B cell (primary cell): ENCODE measurements at places on chromosomes 16 and 17. TPM values are rescaled to one million over a fixed set of nuclear protein-coding genes. Genes with fewer than 3 reads are reported as not detected.

Gene CHRNE
- total RNA-seq, result 0.99 and 1.0 TPM in 2 replicates

Gene CDC42EP4
- total RNA-seq, result 0.66 and 2.0 TPM in 2 replicates

Gene GCGR
- not detected in 2 replicates for total RNA-seq

Gene GDPD1
- total RNA-seq, result 2.7 and 2.8 TPM in 2 replicates

Gene RNF157
- total RNA-seq, result 1.2 and 1.4 TPM in 2 replicates

Gene FNDC8
- not detected in 2 replicates for total RNA-seq

Gene P2RX5
- total RNA-seq, result 405 and 410 TPM in 2 replicates

Gene SMARCD2
- total RNA-seq, result 124 and 125 TPM in 2 replicates

Gene SULT1A2
- 0.32 and 0.36 TPM in 2 replicates for total RNA-seq

Gene UNC13D
- 107 and 114 TPM in 2 replicates for total RNA-seq

Gene MAPT
- total RNA-seq, result 0.19 and 0.20 TPM in 2 replicates

- no peak overlapping the region for H3K27ac ChIP-seq
- no peaks in the 10 kb centered on the region for H3K4me1 ChIP-seq
- H3K36me3 ChIP-seq, result no peaks in the 10 kb centered on the region
- peaks cover 4% of the 10 kb centered on the region for H3K27me3 ChIP-seq
Measured at GRCh38 chr16:55747785-55748184, 85.1 kb downstream of the CES1 start.

DNA sequence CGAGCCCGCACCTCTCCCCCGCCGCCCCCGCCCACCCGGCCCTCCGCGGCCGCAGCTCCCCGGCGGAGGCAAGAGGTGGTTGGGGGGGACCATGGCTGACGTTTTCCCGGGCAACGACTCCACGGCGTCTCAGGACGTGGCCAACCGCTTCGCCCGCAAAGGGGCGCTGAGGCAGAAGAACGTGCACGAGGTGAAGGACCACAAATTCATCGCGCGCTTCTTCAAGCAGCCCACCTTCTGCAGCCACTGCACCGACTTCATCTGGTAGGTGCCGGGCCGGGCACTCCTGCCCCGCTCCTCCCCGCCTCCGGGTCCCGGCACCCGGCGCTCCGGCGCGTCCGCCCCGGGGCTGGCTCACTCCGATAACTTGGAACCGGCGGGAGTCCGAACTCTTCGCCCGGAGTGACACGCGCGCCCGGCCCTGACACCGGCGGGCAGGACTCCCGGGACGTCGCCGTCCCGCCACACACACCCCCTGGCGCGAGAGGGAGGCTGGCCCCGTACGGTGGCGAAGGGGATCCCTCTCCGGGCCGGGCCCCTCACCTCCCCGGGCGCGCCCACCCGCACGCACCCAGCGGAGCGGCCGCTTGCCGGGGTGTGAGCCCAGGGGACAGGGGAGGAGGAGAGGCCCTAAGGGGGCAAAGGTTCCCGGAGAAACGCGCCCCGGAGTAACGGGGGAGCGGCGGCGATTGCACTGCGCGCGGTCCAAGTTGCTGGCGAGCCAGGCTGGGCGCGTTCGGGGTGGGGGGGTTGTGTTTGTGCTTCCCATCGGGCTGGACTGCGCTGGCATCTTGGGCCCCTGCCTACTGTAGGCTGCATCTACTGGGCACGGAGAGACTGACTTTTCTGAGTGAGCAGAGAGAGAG lies 581 bp downstream of the PRKCA start:
- no peaks in the 10 kb centered on the region for H3K36me3 ChIP-seq
- no peak overlapping the region for H3K27ac ChIP-seq
- H3K4me1 ChIP-seq, result peaks cover 13% of the 10 kb centered on the region
- peak; percentile 44 for DNase-seq
- peaks cover 17% of the 10 kb centered on the region for H3K27me3 ChIP-seq
- peak overlapping the region; percentile 67 for H3K4me3 ChIP-seq

- H3K4me1 ChIP-seq, result peaks cover 8% of the 10 kb centered on the region
- H3K4me3 ChIP-seq, result no peak overlapping the region
- H3K27ac ChIP-seq, result no peak overlapping the region
- H3K27me3 ChIP-seq, result no peaks in the 10 kb centered on the region
Measured at GRCh38 chr17:80888276-80889160, 103.1 kb upstream of the CHMP6 start.

- H3K27me3 ChIP-seq, result no peaks in the 10 kb centered on the region
- no peaks in the 10 kb centered on the region for H3K4me1 ChIP-seq
- no peak for DNase-seq
- no peak overlapping the region for H3K4me3 ChIP-seq
- H3K36me3 ChIP-seq, result no peaks in the 10 kb centered on the region
Measured at GRCh38 chr16:7651803-7652570, 319.3 kb downstream of the RBFOX1 start.

- H3K4me3 ChIP-seq, result no peak within 1 kb of the TSS
- H3K36me3 ChIP-seq, result no peaks in the 10 kb centered on the region
- no peak for DNase-seq
- H3K4me1 ChIP-seq, result peaks cover 6% of the 10 kb centered on the region
- H3K27ac ChIP-seq, result no peak within 1 kb of the TSS
Measured at GRCh38 chr17:7114241-7114874, at the start of gene ASGR2. Gene ASGR2, minus strand, starts transcription at chr17:7114822. Its CDS starts 582 bp downstream, at chr17:7114240.

DNA sequence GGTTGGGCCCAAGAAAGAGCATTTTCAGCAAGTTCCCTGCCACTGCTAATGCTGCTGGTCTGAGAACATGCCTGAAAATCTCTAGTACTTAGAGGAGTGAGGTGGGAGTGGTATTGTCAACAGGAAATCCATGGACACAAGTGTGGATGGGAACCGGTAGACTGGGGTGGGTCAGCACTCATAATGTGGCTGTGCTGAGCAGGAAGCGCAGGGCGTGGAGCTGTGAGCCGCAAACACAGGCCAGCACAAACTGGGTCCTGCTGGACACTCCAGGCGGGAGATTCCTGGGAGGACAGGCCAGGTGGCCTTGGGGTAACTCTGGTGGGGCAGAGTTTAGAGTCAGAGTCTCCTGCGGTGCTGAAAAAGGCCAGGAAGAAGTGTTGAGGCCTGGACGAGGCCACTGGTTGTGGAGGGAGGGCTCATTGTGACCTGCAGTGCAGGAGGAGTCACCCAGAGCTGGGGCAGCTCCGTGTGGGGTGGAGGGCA lies 62.6 kb downstream of the BANP start:
- H3K36me3 ChIP-seq, result peaks cover 57% of the 10 kb centered on the region
- H3K27ac ChIP-seq, result no peak overlapping the region
- H3K27me3 ChIP-seq, result no peaks in the 10 kb centered on the region
- H3K4me3 ChIP-seq, result no peak overlapping the region

DNA sequence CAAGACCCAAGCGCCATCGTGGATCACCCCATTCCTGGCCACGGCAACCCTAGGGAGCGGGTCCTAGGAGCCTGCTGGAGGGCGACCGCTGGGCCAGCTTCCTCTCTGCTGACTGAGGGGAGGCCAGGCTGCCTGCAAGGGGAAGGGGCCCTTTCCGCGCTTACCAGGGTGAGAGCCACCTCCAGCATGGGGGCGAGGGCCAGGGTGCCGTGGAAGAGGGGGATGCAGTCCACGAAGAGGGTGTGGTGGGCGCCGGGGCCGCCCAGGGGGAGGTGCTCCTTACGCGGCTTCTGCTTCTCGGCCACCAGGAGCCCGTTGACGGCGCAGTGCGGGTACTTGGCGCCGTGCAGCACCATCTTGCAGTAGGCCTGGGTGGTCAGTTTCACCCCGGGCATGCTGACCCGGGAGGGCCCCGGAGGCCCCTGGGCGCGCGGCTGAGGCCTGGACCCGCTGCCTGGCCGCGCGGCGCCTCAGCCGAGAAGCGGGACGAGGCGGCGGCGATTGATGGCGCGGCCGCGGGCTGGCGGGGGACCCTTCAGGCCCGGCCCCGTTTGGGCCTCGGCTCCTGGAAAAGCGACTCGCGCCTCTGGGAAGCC lies 345 bp downstream of the EMC8 start:
- peaks cover 19% of the 10 kb centered on the region for H3K4me1 ChIP-seq
- H3K27ac ChIP-seq, result peak overlapping the region; percentile 97
- H3K4me3 ChIP-seq, result peak overlapping the region; percentile 76
- H3K27me3 ChIP-seq, result no peaks in the 10 kb centered on the region

DNA sequence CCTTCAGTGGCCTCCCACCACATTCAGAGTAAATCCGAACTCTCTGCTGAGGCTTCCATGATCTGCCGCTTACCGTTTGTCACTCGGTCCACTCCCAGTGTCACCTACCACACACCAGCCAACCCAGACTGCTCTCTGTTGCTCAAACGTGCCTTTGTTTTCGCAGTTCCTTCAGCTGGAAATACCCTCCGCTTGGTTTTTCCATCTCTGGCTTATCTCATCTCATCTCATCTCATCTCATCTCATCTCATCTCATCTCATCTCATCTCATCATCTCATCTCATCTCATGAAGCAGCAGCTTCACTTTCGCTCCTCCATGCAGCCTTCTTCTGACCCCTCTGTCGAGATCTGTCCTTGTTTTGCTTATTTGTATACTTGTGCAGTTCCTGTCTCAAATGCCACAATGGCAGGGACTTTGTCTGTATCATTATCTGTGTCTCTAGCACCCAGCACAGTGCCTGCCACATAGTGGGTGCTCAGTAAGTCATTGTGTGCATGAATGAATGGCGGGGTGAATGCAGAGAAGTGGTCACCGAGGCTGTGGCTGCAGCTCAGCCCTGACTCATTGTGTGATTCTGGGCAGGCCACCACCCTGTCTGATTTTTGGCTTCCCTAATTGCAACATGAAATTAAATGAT lies 3.8 kb upstream of the SNX20 start:
- no peaks in the 10 kb centered on the region for H3K27me3 ChIP-seq
- H3K4me3 ChIP-seq, result no peak overlapping the region
- no peaks in the 10 kb centered on the region for H3K36me3 ChIP-seq
- no peak for DNase-seq
- peaks cover 58% of the 10 kb centered on the region for H3K4me1 ChIP-seq

DNA sequence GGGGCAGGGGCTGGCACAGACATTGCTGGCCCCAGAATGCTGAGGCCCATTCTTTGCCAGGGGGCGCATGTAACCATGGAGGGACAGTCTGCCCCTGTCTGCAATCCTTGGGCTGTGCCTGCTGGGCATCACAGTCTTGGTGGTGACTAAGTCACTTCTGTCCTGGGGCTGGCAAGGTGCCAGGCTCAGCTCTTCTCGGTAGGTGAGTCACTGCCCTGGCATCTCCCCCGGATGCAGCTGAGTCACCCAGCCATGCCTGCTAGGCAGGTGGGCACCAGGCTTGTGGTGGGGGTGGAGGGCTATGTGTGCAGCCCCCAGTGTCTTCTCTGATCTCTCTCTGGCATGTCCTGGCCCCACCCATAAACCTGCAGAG lies 5.6 kb downstream of the RARA start:
- H3K27me3 ChIP-seq, result no peaks in the 10 kb centered on the region
- DNase-seq, result peak; percentile 67
- H3K27ac ChIP-seq, result no peak overlapping the region
- peaks cover 78% of the 10 kb centered on the region for H3K4me1 ChIP-seq
- H3K4me3 ChIP-seq, result no peak overlapping the region
- H3K36me3 ChIP-seq, result no peaks in the 10 kb centered on the region

DNA sequence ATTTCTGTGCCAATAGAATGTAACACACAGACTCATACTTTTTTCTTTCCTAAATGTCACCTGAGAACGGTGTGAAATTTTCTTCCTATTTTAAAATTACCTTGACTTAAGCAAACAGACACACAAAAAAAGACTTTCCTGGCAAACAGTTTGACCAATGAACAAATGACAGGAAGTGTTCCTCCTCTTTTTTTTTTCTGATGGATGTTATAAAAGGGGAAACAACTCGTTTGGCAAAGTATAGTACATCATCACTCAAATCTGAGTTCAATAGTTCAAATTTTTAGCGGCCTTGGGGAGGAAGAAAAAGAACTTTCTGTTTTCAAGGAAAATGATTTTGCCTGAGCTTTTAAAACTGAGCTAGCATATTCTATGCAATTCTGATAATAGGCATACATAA lies 19.8 kb downstream of the HS3ST3A1 start:
- H3K4me1 ChIP-seq, result no peaks in the 10 kb centered on the region
- no peaks in the 10 kb centered on the region for H3K27me3 ChIP-seq
- H3K4me3 ChIP-seq, result no peak overlapping the region
- no peak overlapping the region for H3K27ac ChIP-seq

- no peaks in the 10 kb centered on the region for H3K4me1 ChIP-seq
- no peak overlapping the region for H3K4me3 ChIP-seq
- H3K27me3 ChIP-seq, result no peaks in the 10 kb centered on the region
- no peak for DNase-seq
- no peak overlapping the region for H3K27ac ChIP-seq
Measured at GRCh38 chr16:53556521-53556920, 53.5 kb upstream of the AKTIP start.

DNA sequence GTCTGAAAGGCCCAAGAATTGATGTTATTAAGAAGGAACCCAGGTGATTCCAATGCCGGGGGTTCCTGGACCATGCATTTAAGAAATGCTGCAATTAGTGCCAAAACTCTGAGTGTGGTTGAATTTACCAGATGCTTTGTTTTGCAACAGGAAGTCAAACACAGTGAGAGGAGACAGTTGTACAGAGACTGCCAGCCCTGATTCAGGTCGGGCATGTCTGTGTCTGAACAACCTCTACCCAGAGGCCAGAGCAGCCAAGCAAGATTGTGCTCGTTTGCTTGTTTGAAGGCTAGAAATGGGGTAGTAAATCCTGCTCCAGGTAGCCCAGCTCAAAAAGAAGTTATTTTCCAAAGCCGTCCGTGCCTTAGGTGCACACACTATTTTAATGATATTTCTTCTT lies 412.4 kb upstream of the ERCC4 start:
- no peaks in the 10 kb centered on the region for H3K4me1 ChIP-seq
- no peak overlapping the region for H3K4me3 ChIP-seq
- no peak overlapping the region for H3K27ac ChIP-seq
- no peak for DNase-seq
- H3K36me3 ChIP-seq, result no peaks in the 10 kb centered on the region

GRCh38 chr17:17839791-17840707 lies 3.3 kb upstream of the SREBF1 start:
- H3K4me3 ChIP-seq, result peak overlapping the region; percentile 72
- peaks cover 30% of the 10 kb centered on the region for H3K4me1 ChIP-seq
- no peaks in the 10 kb centered on the region for H3K27me3 ChIP-seq

DNA sequence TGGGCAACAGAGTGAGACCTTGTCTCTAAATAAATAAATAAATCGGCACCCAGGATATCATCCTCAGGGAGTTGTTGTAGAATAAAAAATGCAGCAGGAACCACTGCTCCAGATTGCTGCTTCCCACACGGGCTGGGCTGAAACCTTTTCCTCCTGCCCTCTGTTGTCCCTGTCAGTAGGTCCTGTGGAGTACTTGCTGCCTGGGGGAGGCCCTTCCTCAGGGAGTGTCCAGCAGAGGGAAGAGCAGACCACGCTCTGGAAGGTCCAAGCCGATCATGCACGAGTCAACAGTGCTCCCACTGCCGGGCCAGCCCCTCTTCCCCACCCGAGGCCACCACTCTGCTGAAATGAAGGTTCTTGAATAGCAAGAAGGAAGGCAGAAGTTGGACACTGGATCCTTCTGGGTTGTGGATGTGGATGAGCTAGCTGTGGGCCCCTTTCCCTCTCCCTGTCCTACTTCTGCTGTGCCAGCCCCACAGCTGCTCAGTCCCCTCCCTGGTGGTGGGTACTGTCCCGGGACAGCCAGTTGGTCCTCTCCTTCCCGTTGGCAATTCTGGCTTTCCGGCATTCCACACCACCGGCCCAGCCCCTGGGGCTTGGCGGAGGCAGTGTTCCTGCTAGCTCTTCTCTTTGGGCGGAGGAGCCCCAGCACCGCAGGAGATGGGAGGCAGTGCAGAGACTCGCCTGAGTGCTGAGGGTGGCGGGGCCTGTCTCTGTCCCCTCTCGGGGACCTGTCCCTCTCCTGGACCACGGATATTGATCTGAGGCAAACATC lies 10.8 kb downstream of the CDK5R1 start:
- no peak overlapping the region for H3K4me3 ChIP-seq
- H3K36me3 ChIP-seq, result no peaks in the 10 kb centered on the region
- DNase-seq, result no peak
